HT1080 (cell line): ENCODE measurements at places on chromosomes 5 and 9.

GRCh38 chr5:133220851-133221674 lies 169.2 kb downstream of the HSPA4 start:
- DNase-seq = no peak

GRCh38 chr9:136328622-136329041 lies 1.3 kb downstream of the GPSM1 start:
- no peak for DNase-seq

DNA sequence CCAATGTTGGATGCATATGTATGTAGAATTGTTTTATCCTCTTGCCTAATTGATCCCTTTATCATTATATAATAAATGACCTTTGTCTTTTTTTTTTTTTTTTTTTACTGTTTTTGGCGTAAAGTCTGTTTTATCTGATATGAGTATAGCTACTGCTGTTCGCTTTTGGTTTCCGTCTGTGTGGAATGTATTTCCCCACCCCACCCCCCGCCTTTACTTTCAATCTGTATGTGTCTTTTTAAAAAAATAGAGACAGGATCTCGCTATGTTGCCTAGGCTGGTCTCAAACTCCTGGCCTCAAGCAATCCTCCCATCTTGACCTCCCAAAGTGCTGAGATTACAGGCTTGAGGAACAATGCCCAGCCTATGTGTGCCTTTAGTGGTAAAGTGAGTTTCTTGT lies 11.3 kb downstream of the AHRR start:
- DNase-seq = no peak

- peak; percentile 31 for DNase-seq
Measured at GRCh38 chr9:68560071-68560844, 19.6 kb upstream of the TMEM252 start.

DNA sequence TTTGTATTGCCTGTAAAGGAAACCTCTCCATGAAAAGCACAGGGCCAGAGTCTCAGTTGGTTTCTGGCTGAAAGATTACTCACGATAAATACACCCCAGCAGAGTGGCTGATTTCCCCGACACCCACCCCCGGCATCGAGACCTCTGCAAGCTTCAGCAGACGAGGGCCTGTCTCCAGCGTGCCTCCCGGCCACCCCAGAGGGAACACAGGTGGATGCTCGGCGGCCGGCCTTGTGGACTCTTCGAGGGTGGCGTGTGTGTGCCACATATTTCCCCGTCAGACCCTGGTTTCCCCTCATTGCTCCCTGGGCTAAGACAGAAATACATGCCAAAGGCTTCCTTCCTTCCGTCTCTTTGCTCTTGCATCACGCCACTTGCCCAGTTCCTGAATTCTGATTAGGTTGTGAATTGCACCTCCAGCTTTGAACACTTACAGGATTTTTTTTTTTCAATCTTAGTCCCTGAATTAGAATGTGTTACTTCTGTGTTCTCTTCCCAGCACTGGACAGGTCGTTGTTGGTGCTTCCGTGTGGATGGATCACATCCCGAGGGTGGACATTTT lies 13.6 kb downstream of the IRX1 start:
- no peak for DNase-seq

- peak; percentile 91 for DNase-seq
Measured at GRCh38 chr5:65871182-65871581, 55.2 kb upstream of the ERBIN start.

DNA sequence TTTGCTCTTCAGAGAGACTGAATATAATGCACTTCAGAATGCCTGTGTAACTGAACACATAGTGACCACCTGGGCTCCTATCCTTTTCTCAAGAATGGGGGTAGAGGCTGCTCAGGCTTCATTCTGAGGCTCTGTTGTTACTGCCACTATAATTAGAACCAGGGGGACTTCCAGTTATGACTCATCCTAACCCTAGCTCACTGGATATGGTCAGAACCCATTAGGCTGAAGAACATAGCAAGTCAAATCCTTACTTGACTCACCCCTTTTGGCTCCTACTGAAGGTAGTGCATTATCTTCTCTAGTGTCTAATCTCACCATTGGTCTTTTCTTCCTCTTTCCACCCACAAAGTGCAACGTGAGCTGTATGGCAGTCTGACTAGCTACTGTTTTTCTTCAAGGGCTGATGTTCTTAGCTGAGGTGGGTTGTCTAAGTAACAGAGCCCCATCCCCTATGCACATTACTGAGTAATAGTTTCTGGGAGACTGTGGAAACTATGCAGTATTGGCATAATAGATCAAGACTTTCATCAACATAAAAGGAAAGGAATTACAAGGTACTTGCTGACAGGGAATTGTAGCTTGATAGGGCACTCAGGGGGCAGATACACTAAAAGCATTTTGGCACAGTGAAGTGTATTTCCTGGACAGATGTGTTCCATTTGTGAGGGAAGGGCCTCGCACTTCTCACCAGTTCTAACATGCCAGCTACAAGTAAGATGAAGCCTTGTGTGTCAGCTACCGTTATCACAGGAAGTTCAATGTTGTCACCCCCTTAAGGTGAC lies 431.0 kb upstream of the MEF2C start:
- peak; percentile 95 for DNase-seq

DNA sequence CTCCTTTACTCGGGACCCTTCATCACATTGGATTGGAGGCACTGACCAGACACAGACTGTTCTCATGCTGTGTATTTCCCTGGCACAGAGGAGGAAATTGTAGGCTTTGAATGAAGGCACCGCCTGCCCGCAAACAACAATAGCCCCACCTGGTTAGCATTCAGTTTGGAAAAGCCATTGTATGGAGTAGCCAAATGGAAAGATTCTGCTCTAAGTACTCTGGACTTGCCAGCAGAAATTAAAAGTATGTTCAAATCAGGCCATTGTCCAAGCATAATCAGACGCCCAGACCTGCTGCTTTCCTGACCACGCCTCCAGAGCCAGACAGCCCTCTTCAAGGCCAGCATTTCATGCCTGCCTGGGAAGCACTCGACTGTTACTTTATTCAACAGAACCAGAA lies 8.0 kb upstream of the SEMA4D start:
- no peak for DNase-seq

- peak; percentile 88 for DNase-seq
Measured at GRCh38 chr5:17105744-17106418, 111.5 kb upstream of the BASP1 start.

GRCh38 chr5:74261866-74262265 lies 378.7 kb downstream of the ENC1 start:
- DNase-seq = no peak

GRCh38 chr5:32160228-32160627 lies 13.9 kb downstream of the GOLPH3 start:
- DNase-seq = no peak

- no peak for DNase-seq
Measured at GRCh38 chr5:153658606-153659005, 168.1 kb downstream of the GRIA1 start.

GRCh38 chr5:149583394-149583793 lies 2.1 kb downstream of the ARHGEF37 start:
- no peak for DNase-seq

DNA sequence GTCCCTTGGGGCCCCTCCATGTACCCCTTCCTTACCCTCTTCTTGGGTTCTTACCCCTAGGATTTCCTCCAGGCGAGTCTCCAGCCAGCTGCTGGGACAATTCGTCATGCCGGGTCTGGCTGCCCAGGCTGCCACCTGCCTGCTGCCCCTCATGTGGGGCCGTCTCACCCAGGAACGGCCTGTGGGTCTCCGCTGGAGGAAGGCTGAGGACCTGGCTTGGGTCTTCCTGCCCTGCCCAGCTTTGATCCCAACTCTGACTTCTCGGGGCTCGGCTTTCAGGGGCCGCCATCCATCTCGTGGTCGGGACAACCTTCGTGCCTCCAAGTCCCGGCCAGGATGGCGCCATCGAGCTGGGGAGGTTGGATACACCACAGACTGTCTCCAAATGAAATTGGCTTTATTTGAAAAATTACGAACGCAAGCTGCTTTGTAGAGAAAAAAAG lies 38.1 kb downstream of the HMCN2 start:
- no peak for DNase-seq

- DNase-seq = no peak
Measured at GRCh38 chr5:125595095-125595494, 828.1 kb upstream of the GRAMD2B start.

DNA sequence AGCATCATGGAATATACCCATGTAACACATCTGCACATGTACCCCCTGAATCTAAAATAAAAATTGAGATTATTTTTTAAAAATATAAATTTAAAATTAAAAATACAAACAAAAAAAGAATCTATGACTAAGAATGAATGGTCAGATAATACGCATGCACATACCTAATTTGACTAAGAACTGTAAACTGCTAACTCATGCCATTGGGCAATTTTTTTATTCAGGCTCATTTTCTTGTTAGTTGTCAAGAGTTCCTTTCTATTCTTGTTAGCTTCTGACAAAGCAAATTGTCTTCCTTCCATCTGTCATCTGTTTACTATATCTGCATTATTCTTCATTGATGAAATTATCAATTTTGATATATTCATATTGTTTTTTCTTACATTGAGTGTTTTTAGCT lies 69.5 kb upstream of the HAND1 start:
- DNase-seq = no peak

DNA sequence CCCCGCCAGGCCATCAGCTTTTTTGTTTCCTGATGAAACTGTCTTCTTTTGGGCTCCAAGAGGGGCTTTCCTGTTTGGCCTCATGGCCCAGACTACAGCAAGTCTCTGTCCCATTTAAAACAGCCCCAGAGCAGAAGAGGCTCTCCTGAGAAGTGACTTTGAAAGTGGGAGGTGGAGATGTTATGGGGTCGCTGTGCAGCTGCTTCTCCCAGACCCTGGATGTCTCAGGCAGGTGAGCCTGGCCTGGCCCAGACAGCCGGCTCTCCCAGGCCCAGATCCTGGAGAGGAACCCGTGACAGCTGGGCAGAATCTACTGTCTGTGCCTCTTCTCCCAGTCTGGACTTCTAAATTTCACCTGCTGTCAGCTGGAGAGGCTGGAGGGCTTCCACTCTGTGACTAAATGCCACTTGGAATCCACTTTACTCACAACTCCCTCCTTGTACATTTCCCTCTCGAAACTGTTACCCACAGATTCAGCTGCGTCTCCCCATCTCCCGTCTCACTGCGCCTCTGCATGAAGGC lies 20.6 kb downstream of the FAM78A start:
- DNase-seq = no peak

DNA sequence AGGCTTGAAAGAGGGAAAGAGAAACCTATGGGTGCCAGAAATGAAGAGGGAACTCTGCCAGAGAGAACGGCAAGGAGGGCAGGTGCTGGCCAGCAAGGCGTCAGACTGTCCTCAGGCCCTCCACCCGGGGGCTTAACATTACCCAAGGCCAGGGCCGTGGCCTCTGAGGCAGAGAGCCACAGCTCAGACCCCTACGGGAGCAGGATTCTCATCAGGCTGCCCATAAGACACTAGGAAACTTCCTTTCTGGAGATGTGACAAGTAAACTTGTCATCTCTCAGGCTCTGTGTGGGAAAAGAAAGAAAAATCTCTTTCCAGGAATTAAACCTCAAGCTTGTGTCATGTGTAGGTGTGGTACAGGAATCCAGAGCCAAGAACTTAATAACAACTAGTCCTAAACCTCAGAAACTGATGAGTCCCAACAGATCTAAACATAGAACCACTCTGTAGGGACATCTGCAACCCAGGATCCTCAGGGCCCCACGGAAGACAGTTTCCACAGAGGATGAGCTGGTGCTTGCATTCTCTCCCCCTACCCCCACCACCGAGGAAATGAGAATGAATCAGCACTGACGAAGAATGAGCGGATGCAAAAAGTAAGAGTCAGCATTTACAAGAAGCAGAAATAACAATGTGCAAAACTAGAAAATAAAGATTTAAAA lies 74.3 kb downstream of the DCP2 start:
- peak; percentile 88 for DNase-seq

GRCh38 chr5:31392061-31392460 lies 139.8 kb downstream of the DROSHA start:
- DNase-seq = no peak

DNA sequence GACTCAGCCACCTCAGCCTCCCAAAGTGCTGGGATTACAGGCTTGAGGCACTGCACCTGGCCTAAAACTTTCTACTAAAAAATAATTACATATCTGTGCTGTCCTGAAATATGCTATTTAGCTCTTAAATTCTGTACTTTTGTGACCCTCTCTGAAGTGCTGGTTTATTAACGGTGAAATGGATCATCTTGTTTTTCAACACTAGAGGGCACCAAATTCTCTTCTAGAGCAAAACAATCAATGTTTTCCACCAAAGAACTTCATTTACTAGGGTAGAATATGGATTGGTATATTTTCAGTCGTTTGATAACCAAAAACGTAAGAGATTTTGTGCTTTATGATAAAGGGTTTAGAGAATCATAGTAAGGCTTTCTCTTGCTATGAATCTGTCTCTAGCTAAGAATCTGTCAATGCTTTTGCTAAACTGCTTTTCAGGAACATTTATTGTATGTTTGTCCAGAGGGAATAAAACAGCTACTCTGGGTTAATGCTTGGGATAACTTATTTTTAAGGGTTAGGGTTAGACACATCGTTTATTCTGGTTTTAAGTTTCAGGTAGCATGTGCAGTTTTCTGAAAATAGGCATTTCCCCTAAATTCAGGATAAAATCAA lies 63.6 kb downstream of the RNF180 start:
- DNase-seq = peak; percentile 25

GRCh38 chr9:106590759-106591505 lies 272.0 kb upstream of the ZNF462 start:
- DNase-seq = no peak

DNA sequence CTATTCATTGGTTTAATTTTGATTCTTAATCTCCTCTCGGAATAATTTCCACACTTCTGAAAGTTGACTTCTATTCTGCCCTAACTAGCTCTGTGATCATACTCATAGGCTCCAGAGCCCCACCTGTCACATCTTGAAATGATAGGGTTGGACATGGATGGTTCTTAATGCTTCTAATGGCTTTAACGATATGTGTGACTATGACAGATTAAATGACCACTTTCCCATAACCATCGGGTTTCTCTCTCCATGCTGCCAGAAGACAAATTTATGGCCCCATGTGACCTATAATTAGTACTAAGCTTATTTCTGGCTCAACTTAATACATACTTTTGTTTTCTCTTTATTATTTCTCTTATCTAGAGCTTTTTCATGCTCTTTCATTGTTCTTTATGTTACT lies 251.1 kb upstream of the TUT7 start:
- no peak for DNase-seq

DNA sequence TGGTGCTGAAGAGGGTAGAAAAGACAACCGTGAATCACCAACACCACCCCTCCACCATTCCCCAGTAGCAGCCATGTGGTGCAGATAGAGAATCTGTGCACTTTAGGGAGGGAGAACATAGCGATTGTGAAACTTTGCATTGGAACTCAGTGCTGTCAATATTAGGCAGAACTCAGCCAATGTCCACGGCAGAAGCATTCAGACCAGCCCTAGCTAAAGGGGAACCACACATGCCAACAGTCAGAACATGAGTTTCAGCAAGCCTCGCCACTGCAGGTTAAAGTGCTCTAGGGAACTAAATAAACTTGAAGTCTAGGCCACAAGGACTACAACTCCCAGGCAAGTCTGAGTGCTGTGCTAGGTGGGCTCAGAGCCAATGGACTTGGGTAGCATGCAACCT lies 38.5 kb upstream of the DEPDC1B start:
- no peak for DNase-seq

DNA sequence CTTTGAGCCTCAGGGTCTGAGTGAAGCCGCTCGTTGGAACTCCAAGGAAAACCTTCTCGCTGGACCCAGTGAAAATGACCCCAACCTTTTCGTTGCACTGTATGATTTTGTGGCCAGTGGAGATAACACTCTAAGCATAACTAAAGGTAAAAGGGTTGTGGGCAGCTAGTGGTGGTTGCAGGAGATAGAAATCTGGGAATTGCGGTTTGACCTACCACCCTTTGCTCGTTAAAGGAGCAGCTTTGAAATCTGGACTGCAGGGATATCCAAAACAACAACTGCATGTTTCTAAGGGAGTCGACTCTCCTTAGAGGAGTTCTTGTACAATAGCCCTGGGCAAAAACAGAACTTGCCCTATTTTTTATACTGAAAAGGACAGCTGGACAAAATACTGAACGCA lies 19.0 kb downstream of the ABL1 start:
- DNase-seq = no peak
